Urinary bladder (tissue), 4 donors: ENCODE measurements at places on chromosomes 2 and 18.

GRCh38 chr18:70671889-70672565 lies 383.2 kb downstream of the SOCS6 start:
- DNase-seq = no peak

DNA sequence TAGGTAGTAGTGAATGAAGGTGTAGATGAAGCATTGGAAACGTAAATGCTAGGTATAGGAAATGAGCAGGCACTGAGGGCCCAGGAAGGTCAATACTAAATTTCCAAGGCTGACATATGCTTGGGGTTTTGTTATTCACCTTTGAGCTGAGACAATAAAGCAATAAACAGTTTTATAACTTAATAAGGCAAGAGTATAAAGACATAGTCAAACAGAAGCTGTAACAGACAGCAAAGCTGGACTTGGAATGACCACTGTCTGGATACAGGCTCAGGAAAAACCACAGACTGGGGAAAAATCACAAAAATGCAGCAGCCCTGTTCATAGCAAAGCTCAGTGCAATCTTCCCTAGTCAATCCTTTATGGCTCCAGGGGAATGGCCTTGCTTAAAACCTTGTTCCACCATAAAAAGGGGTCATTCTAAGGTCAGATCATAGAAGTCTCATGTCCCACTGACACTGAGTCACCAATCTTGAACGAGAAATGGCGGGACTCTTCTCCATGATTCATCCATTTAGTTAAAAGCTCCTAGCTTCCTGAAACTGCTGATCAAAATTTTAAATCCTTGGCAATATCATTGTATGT lies 493.3 kb downstream of the CMPK2 start:
- no peak for DNase-seq

GRCh38 chr2:196259507-196260481 lies 88.4 kb upstream of the STK17B start:
- DNase-seq = no peak

DNA sequence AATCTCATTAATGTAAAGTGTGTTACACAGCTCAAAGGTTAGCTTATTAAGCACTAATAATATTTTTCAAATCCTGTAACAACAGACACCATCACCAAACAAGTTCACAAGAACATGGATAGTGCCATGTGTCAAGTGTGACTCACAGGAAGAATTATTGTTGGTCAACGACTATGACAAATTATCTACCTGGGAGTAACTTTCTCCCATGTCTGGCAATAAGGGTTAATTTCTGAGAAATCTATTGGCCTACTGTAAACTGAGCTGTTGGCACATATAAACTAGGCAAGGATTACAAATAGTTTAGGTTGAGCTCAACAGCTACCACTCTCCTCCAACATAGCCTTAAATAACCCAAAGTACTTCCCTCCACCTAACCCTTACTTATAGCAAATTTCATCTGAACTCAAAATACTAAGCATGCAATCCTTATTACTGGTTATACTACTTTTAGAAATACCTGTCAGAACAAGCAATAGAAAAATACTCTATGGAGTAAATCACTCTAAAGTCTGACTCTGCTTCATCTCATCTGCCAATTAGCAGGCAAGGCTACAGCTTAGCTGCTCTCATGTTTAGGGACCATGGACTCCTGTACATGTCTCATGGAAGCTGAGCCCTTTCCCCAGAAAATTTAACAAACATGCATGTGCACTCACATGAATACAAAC lies 223.0 kb downstream of the NBAS start:
- no peak for DNase-seq

DNA sequence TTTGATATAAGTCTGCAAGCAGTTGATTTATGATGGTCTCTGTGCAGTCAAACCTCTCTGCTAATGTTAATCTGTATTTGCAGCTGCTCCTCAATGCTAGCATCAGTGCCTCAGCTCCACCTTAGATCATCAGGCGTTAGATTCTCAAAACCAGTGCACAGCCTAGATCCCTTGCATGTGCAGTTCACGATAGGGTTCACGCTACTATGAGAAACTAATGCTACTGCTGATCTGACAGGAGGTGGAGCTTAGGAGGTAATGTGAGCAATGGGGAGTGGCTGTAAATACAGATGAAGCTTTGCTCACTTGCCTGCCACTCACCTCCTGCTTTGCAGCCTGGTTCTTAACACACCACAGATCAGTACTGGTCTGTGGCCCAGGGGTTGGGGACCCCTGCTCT lies 18.4 kb downstream of the RBKS start:
- no peak for DNase-seq
